ENCODE measurements at places on chromosomes 3 and 15. TPM values are rescaled to one million over a fixed set of nuclear protein-coding genes. Genes with fewer than 3 reads are reported as not detected.

DNA sequence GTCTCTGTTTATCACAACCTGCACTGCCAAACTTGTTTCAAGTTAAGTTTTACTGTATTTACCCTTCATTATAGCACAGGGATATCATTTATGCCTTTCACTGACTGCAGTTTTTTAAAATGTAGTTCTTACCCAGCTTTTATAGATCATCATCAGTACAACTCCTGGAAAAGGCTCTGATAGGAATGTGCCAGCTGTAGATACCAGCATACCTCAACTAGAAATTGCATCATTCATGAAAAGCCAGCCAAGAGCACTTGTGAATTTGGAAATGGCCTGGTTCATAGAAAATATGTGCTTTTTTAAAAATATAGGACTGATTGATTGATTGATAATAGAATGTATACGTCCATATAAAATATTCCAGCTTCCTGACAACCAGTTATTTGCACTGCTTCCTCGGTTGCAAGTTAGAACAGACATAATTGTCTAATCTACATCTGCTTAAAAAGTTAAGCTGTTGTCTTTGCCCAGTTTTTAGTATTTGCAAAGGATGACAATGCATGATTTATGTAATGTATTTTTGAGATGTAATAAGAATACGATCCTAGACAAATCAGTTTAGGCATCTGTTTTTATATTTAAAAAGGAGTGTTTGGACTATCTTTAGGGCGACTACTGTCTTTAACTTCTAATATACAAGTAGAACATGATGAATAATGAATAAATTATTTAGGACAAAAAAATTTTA, 58.5 kb downstream of the DCUN1D1 start:
- DNase-seq, result no peak

GRCh38 chr3:147735616-147736015, 326.5 kb downstream of the ZIC1 start:
- no peak for DNase-seq

- no peak for DNase-seq
Observed at GRCh38 chr15:69181424-69181823, 21.0 kb downstream of the GLCE start.

DNA sequence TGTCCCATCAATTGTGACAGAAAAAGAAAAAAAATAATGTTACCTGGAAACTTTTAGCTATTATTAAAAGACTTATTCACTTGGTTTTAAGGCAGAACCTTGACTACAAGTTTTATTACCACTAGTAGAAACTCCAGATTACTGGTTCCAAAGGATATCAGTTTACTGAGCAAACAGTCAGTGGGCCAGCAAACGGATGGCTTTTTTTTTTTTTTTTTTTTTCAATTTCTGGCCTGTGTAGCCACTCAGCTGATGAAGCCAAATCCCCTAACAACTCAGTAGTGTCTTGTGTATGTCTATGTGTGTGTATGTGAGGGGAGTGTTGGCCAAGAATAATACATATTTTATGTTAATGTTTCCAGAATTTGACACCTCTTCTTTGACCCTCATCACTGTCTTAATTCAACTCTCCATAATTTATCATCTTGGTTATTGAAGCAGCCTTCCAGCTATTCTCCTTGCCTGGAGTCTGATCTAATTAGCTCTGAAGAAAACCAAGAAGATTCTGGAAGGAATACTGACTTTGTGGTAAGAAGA, 724.9 kb downstream of the NSUN3 start:
- DNase-seq, result no peak

- no peak for DNase-seq
Observed at GRCh38 chr3:137687181-137687879, 76.8 kb upstream of the SOX14 start.

DNA sequence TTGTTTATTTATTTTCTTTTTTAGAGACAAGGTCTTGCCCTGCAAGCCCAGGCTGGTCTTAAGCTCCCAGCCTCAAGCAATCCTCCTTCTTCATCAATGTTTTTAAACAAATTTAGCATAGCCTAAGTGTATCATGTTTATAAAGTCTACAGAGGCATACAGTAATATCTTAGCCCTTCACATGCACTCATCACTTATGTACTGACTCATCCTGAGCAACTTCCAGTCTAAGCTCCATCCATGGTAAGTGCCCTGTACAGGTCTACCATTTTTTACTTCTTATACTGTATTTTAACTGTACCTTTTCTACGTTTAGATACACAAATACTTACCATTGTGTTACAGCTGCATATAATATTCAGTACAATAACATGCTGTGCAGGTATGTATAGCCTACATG, 860.0 kb downstream of the FHIT start:
- no peak for DNase-seq

DNA sequence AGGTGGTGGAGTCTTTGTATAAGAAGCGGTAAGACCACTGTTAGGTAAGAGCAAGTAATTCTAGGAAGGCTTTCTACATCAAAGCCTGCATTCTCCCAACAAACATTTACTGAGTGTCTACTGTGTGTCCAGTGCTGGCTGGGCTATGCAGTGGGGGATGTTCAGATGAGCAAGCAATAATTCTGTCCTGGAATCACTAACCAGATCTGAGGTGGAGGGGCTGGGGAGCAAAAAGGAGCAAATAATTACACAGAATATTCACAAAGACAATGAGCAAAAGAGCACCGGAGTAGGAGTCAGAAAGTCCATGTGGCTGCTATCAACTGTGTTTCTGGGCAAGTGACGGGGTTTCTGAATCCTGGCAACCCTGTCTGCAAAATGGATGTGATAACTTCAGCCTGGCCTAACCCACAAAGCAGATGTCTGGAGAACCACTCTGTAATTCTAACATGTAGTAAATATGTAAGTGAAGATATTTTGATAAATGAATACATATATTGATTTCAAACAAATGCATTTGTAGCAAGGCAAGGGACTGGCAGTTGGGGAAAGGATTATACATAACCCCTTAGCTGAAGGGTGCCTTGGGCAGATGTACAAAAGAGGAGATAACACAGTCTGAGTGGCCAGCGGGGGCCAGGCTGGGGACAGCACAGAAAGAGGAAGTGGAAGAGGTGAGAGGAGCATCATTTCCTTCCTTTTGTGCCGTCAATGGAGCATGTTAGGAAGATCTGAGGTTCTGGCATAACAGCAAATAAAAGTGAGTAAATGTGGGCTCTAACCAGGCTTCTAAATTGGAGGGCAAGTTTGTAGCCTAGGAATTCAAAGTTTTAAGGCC, 28.8 kb downstream of the CYP8B1 start:
- DNase-seq, result no peak

- DNase-seq, result peak; percentile 74
Observed at GRCh38 chr15:40047415-40048210, 8.6 kb upstream of the SRP14 start.

DNA sequence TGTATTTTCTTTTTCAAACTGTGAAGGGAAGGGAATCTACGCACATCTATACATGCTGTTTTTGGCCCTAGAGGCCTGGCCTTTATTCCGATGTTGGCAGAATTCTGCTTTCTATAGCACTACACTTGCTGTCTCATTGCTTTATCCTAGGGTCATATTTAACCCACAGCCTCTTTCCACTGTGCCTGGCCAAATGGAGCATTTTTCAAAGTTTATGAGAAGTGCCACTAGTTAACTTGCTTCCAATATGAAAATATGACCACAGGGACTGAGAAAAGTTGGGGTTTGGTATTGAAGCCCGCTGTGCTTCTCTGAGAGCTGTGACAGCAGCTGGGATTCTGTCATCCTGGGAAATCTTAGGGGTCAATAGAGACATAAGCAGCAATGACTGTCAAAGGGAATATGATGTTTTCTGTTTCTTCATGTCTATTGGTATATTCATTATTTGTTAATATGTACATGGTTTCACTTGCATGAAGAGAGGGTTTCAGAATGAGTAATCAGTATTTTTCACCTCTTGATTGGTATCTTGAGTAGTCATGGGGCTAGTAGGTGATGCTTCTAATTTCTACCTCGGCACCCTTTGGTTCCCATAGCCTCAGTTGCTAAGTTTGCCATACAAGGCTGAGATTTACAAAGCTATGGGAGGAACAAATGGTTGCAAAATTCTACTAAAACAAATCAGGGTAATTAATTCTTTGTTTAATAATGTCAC, 275.8 kb upstream of the RBMS3 start:
- no peak for DNase-seq

DNA sequence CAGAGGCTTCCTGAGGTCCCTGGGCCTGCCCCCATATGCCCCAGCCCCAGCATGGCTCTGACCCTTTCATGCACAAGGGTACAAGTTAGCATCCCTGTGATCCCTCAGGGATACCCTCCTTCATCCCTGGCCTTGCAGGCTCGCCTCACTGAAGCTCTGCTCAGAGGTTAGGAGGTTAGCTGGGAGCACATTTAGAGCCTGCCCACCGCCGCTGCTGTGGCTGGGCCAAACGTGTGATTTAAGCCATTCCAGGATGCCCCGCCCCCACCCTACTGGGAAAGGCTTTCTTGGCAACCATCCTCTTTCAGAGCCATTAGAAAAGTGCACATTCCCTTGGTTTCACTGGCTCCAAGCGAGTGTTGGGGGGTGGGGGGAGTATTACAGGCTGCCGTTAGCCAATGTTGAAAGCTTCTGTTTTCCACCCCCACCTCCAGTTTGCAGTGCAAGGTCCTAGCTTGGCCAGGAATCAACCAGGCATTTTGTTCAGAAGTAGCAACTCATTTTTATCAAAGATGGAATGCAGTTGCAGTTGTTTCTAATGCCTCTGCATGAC, 6.3 kb upstream of the HES1 start:
- peak; percentile 60 for DNase-seq

SLC51A gene
- 8.2 TPM for polyA plus RNA-seq

HTR3D gene
- polyA plus RNA-seq, result not detected

ADGRG7 gene
- polyA plus RNA-seq, result not detected

IL17RB gene
- polyA plus RNA-seq, result 9.5 TPM

REC114 gene
- not detected for polyA plus RNA-seq

LSMEM2 gene
- 0.14 TPM for polyA plus RNA-seq

FBXW12 gene
- 0.35 TPM for polyA plus RNA-seq

TEX9 gene
- polyA plus RNA-seq, result 13.9 TPM

PP2D1 gene
- 0.91 TPM for polyA plus RNA-seq
